Hematopoietic multipotent progenitor cell treated with erythropoietin and hydrocortisone succinate and interleukin-3 and kit ligand, for 15 days (in vitro differentiated cells): ENCODE measurements at places on chromosomes 5 and 9.

DNA sequence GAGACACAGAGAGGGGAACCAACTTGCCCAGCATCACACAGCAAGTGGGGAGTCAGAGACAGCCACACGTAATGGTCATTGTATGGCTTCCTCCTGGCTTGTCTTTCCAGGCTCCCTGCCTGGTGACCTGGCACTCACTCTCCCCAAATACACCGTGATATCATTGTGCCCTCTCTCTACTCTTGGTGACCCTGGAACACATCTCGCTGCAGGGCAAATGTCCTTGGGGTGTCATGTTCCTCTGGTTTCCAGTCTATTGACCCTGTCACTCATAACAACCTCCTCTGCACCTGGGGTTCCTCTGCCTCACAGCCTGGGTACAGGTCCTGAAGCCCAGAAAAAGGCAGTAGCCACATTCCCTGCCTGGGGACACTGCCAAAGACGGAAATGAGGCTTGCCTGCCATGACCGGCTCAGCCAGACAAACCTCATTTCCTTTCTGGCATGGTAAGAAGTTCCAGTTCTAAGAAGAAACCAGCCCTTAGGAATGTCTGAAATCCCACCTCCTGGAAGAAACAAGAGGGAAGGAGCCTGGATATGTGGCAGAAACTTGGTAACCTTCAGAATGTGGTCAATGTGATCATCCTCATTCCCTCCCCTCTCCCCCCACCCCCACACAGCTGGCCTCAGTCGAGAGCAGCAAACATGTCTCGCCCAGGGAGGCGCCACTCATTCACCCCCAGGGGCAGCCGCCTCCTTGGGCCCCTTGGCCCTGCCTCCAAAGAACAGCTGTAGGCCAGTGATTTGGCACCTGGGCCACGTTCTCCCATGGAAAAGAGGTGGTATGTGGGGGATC is 30.6 kb upstream of the SMU1 start:
- DNase-seq, result no peak

- DNase-seq, result peak; percentile 34
Observed at GRCh38 chr9:86434039-86434726, 80.0 kb upstream of the TUT7 start.

GRCh38 chr5:94217745-94218144 is 400.7 kb downstream of the KIAA0825 start:
- DNase-seq, result no peak

DNA sequence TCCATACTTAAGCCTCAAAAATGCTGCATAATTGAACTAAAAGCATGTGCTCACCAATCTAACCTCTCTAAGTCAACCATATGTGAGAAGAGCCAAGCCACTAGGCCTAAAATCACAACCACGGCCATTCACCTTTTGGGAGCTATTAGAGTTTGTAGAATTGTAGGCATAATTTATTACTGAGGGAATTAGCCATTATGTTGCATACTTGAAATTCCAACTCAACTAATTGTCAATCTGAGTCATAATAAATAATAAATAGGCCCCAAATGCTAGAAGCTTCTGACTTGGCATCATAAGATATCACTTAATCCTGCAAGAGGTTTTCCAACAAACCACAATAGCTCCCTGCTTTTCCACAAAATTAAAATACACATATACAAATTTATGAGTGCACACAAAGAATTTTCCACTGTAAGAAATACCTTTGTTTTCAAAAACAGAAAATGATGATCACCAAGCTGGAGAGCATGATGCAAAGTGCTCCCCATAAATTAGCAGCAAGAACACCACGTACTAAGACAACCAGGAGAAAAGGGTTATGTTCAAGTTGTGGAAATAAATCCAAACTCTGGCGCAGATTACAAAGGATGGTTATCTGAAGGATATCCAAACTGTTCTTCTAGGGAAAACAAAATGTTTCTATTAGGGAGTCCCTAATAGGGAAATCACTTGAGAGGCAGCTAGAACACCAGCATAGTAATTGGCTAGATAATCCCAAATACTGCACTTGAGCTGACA is 250.0 kb upstream of the SLC30A5 start:
- no peak for DNase-seq

DNA sequence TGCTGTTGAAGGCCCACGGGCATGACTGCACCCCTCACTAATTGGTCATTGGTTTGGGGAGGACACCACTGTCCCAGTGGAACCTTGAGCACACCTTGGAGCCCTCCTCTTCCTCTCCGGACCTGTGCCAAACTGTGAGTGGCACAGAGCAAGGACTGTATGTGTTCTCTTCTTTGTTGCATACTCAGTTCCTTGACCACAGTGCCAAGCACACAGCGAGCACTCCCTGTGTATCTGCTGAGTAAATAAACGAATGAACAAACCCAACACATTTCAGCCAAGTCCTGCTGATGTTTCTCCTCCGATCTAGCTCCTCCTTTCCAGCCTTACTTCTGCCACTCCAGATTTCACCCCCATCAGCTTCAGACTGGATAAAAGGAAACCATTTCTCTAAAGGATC is 2.7 kb upstream of the TRIM52 start:
- DNase-seq, result no peak

DNA sequence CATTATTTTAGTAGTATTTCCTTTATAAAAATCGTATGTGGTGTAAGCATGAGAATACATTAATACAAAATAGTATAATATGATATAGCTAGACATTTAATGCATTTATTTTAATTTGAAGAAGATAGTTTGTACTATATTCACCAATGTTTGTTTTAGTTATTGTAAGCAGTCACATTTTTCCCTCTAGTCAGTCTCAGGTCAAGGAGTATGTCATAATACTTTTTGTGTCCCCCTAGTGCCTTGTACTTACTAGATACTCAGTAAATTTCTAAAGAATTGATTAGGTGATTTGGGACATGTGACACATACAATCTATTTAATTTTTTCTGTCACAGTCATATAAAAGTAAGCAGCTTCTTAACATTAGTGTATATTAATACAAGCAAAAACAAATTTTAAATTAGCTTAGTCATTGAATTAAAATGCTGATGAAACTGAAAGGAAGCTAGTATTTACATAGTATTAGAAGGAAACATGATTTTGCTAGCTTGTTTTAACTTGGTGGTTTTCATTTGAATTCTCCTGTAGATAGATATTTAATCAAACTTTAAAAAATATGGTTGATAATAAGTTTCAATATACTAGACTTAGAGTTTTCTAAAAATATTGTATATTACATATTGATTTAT is 242.2 kb downstream of the FER start:
- no peak for DNase-seq

- no peak for DNase-seq
Observed at GRCh38 chr5:107887166-107887943, 216.6 kb upstream of the EFNA5 start.

GRCh38 chr9:124780757-124781151 is 3.8 kb downstream of the OLFML2A start:
- DNase-seq, result no peak

DNA sequence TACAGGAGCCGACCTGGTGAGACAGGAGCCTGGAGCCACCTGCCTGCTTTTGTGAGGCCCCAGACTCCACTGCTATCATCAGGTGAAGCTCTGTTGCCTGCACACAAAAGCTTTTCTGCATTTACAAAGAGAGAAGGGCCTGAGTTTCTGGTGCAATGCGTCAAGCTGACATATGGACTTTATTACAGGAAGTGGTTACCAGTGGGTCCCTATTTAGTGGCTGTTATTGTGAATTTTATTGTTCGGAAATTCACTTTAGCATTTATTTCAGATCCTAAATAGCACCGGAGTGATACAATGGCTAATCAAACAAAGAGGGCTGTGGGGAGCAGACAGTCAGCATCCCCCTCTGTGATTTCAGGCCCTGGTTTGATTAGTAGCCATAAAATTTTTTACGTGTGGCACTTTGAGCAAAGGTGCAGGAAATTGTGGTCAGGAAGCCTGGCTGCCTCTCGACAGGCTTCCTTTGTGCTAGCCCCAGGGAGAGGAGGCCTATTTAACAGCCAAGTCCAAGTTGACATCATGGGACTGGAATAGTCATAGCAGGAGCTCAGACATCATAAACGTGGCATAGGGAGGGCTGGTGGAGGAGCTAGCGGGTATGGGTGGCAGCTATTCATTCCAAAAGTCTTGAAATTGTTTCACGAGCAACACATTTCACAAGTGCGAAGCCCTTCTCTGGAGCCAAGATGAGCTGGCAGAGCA is 8.4 kb downstream of the TGFBI start:
- no peak for DNase-seq

GRCh38 chr5:79002374-79002773 is 17.3 kb upstream of the ARSB start:
- DNase-seq, result no peak

DNA sequence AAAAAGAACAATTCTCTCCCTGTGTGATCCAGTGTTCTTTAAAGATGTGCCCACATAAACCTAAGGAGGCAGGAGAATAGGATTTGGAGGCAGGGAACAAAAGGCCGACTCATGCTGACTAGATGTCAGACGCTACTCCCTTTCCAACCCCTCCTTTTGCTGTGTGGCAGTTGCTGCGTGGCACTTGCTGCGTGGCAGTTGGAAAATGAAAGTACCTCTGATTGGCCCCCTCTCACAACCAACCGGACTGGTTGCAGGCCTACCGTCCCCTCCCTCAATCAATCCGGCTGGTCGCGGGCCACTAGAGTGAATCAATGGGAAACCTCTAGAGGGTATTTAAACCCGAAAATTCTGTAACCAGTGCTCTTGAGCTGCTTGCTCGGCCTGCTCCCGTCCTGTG is 551.0 kb downstream of the KIF4B start:
- DNase-seq, result no peak

DNA sequence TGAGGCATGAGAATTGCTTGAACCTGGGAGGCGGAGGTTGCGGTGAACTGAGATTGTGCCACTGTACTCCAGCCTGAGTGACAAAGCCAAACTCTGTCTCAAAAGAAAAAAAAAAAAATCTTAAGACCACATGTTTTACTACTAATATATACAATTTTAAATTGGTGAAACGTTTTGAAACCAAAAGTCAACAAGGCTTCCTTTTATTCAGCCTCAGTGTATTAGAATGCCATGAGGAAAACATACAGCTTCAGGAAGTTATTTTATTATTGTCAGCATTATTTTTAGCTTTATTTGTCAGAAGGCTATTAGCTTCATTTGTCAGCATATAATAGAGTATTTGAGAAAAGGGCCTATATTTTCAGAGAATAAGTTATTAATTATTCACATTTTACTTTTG is 163.9 kb upstream of the SH3GL2 start:
- no peak for DNase-seq

GRCh38 chr9:38641985-38642864 is 21.8 kb upstream of the ANKRD18A start:
- no peak for DNase-seq

GRCh38 chr5:175681045-175681967 is 23.4 kb downstream of the HRH2 start:
- DNase-seq, result no peak

GRCh38 chr9:130444565-130445221 is at the start of gene ASS1:
ASS1 (plus strand) TSS chr9:130444961; CDS start chr9:130452229, 7,268 bp downstream.
- no peak for DNase-seq

GRCh38 chr5:72394688-72395087 is 74.5 kb downstream of the PTCD2 start:
- no peak for DNase-seq

DNA sequence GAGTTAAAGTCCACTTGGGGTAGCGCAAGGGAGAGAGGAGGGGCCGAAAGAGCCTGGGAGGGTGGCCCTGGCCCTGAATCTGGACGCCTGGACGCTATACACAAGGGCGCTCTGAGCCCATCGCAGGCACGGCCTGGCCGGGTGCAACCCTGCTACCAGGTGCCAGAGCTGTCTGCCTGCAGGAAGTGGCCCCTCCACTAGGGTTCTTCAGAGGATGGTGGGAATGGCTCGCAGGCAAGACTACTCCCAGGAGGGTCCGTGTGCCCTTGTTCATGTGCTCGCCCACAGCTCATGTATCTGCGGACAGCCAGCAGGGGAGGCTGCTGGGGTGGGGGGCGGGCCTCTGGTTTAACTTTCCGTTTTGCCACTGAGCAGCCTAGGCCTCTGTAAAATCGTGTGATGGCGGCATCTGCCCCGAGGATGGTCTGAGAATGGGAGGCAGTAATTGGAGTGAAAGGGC is 1.4 kb upstream of the NKD2 start:
- no peak for DNase-seq

- DNase-seq, result no peak
Observed at GRCh38 chr5:6631441-6631840, 1.4 kb downstream of the NSUN2 start.

DNA sequence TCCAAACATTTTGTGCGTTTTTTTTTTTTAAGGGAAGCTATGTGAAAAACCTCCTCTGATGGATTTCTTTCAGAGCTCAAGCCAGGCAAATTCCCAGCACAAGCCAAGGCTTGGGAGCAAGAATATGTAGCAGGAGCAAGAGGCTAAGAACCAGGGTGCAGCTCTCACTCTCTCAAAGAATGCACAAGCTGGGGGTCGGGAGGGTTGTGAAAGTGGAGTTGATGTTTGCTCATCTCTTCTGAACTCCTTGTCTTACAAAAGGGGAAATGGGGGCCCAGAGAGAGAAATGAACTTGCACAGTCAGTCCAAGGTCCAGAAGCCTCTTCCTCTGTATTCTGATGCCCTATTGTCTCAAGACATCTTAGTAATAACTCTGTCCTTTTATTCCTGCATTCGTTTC is 7.7 kb upstream of the TRAF1 start:
- no peak for DNase-seq

- no peak for DNase-seq
Observed at GRCh38 chr5:9313751-9314150, 232.1 kb downstream of the SEMA5A start.

- no peak for DNase-seq
Observed at GRCh38 chr5:52837591-52838001, 49.9 kb downstream of the ITGA1 start.

DNA sequence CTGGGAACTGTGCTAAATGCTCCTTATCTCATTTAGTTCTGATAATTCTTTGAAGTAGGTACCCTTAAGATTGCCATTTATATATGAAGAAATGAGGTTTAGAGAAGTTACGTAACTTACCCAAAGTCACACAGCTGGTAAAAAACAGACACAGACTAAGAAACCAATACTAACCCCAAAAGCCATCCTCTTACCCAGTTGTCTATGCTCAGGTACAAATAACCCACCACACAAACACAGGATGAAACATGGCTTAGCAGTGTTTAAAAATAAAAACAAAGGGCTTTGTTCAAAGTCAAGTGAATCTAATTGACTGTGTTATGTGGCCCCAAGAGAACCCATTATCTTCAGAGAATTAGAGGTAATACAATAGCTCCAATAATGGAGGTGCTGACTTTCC is 37.0 kb upstream of the IL7R start:
- DNase-seq, result no peak

GRCh38 chr9:26662476-26662875 is 230.1 kb downstream of the CAAP1 start:
- DNase-seq, result no peak

- no peak for DNase-seq
Observed at GRCh38 chr5:14144586-14145434, 1.7 kb downstream of the TRIO start.

GRCh38 chr5:177958696-177959095 is 37.3 kb downstream of the PROP1 start:
- DNase-seq, result no peak
